ENCODE measurements at places on chromosomes 1 and 21.
A peak's percentile ranks its signal among the peaks of the same experiment; 100 is the strongest.

DNA sequence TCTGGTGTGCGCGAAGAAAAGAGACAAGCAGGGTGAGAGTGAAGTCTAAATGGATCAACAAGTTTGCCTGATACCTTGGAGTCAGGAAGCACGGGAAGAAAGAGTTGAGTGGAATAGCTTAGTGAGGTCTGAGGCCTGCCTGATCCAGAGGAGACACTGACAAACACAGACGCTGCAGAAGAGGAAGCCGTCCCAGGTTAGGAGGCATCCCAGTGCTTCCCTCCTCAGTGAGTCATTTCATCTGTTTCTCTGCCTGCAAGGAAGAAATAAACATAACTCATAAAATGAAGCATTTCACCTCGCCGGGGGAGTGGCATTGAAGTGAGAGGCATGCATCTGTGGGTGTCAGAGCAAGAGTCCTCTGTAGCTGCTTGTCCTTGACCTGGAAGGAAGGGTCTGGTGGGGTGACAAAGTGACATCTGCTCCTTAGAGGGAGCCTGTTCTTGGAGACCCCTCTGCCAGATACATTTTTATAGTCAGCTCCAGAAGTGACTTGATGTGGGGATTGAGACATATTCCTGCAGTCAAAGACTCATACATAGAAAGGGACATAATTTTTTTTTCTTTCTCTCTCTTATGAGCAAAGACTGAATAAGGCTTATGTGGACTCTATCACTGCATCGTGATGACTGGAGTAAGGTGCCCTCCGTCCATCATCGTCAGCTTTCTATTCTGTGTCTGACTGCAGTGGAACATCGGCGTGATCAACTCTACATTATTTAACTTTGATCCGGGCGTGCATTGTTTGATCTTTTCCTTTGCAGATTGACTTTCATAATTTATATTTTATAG lies 256.7 kb downstream of the KIF26B start:
- no peak for DNase-seq

DNA sequence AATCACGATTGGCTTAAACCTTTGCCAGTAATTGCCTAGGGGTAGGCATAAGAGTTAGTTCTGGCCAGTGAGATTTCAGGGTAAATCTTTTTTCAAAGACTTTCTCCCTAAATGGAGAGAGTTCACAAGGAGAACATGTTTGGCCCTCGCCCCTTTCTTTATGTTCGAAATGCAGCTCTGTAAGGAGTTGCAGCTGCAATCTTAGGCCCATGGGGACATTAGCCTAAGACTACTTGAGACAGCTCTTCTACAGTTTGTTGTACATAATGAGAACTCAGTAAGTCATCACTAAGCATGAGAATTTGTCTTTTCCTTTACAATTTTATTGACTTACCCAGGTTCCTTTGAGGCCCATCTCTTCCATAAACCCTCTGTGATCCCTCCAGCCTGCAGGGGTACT lies 40.4 kb upstream of the GADD45A start:
- no peak for DNase-seq

DNA sequence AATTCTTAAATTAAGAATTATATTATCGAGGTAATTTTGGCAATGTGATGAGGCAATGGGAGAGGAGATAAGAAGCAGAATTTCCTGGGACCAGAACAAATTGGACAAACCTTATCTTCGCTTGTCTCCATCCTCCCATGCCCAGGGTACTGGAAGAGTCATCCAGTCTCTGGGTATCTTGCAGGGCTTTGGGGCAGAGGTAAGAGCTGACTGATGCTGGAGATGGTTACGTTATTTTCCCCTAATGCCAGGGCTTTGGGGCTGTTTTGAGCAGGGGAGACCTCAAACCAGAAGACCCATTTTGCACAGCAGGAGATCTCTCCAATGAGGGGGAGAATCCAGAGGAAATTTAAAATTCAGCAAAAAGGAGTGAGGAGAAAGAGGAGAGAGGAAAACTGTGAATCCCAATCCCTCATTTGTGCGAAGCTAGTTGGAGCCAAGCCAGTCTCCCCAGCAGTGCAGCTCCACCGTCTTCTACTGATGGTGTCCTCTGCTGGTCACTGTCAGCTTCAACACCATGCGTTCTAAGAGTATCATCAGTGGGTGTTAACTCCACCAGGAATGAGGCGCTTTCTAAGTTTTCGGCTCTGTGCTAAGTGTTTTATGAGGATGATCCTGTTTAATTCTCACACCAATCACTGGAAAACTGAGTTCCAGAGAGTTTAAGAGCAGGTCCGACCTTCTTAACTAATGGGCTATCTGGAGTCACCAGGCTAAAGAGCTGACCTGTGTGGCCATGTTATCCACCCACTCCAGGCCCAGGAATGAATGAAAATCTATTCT lies 86.8 kb upstream of the CD34 start:
- peak; percentile 24 for DNase-seq

DNA sequence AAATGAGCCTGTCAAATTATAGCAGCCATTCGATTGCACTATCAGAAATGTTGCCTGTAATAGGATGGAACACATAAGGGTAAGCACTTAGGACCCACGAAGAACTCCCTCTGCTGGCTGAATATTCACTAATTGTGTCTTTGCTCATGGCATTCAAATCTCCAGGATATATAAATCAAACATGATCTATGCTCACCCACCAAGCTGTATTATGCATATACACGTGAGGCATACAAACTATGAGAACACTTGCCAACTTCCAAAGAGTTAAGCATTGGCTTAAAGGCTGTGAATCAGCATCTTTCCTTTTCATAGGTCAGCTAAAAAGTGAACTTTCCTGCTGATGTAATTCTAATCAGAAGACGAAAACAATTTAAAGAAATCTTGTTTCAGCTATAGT lies 34.5 kb downstream of the TMPRSS15 start:
- no peak for DNase-seq

DNA sequence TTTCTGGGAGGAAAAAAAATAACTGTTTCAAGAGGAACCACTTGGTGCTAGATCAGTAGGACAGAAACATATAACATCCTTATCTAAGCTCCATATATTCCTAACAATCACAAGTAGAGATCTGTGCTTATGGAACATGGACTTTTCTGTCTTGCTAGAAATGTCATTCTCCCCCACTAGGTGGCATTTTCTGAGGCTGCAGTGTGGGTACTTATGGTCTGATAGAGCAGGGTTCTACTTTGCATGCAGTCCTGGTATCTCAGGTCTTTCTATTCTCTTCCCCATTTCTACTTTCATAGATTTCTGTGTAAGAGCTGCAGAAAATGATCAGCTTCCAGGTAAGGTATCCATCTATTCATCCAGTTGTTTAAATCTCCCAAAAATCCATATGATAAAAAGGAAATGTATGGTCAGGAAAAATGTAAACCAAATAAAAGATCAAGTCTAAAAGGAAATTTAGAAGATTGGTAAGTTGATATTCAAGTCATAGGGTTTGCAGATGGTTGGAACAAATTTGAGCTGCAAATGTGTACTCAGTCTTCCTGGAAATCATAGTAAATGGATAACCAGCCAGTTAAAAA lies 1.5 kb downstream of the ZNF684 start:
- DNase-seq = no peak

GRCh38 chr1:8602471-8603219 lies 214.8 kb downstream of the RERE start:
- DNase-seq = no peak

- no peak for DNase-seq
Observed at GRCh38 chr1:192225266-192225665, 67.0 kb downstream of the RGS18 start.

DNA sequence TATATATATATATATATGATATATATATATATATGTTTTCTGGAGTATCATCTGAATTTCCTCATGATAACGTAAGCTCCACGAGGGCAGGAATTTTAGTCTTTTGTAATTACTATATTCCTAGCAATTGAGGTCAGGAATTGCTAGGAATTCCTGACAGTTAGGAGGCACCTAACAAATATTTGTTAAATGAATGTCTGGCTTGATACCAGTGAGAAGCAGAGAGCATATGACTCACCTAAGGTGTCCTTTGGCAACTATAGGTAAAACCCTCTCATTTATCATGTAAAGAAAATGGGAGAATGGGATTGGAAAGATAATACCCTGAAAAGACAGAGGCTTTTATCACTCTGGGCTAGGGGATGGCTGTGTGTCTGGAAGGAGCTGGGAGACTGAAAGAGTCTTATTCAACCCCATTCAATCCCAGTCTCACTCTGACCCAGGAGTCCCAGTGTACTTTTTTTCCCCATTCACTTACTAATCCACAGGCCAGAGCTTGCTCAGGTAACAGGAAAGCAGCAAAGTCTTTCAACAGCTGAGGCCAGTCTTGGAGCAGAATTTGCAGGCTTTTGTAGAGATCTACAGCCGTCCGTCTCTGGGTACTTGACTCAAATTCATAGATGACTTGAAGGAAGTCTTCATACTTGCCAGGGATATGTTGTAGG lies 71.2 kb downstream of the DAP3 start:
- no peak for DNase-seq

GRCh38 chr1:52400131-52400530 lies 4.1 kb downstream of the ORC1 start:
- no peak for DNase-seq

GRCh38 chr1:232322162-232322734 lies 307.7 kb downstream of the SIPA1L2 start:
- DNase-seq = no peak

DNA sequence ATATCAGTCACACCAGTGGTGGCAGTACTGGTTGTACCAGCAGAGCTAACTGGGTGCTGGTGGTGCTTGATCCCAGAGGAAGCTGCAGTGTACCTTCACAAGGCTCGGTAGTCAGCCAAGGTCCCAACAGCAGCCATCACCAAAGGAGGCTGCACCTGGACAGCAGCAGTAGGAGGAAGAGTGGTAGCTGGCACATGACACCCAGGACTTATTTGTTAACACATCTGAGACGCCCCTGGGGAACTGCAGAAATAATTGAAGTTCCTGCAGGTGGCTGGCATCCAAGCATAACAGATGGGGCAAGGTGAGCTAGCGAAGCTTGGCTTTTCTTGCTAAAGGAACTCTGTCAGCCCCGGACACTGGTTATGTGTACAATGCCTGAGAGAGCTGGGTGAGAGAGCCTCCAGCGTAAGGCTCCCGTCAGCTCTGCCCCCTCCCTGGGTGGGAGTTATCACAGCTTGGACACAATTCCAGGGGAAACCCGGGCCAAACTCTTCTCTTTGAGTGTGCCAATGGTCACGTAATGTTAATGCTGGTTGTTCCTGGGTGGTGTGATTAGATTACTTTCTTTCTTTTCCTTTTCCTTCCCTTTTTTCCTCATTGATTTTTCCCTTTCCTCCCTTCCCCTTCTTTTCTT lies 29.1 kb upstream of the PARP1 start:
- DNase-seq = no peak

GRCh38 chr1:92323473-92324453 lies 24.9 kb downstream of the RPAP2 start:
- DNase-seq = no peak

DNA sequence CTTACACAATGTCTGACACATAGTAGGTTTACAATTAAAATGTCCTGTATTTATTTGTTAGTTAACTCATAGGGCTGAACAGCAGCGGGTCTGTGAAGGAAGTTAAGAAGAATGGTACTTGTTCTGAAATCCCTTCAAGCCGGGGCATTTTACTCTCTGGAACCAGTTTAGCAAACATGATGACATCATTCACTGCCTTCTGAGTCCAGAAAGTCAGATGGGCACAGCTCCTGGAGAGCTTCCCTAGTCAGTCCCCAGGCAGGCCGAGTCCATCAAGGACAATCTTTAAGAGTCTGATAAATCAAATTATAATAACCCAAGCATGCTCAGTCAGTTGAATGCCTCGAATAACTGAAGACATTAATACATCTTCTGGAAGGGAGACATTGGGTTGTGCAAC lies 125.4 kb upstream of the DAB1 start:
- no peak for DNase-seq

GRCh38 chr1:174367892-174368291 lies 79.9 kb upstream of the GPR52 start:
- no peak for DNase-seq

All from stimulated activated CD8-positive, alpha-beta memory T cell treated with anti-CD3 and anti-CD28 coated beads, Interleukin-7, amount 100 ng/mL, for 24 hours (primary cell).